ENCODE measurements at places on chromosomes 4 and X.

DNA sequence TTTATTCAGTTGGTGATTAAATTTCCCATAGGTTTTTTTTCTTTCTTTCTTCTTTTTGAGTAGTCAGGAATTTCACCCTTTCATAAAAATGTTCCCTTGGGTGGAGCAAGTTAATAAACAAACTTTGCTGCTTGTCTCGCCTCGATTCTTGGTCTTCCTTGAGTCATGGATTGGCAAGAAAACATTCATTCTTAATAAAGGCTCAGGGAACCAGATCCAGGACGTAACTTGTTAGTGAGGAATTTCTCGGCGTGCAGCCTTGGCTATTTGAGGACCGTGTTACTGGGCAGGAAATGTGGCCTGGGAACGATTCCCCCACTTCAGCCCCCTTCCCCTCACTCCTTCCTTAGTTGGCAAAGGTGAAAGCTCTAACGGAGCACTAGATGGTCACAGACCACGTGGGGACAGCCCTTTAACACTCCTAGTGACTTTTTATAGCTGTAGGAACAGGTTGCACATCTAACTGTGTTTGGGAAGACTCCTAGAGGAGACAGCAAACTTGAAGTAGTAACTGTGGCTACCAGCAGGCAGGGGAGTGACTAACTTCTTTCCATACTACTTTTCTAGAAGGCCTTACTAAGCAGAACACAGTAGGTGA lies 106.8 kb downstream of the UCHL1 start:
- DNase-seq = no peak

GRCh38 chr4:7524843-7525242 lies 90.1 kb upstream of the PSAPL1 start:
- no peak for DNase-seq

DNA sequence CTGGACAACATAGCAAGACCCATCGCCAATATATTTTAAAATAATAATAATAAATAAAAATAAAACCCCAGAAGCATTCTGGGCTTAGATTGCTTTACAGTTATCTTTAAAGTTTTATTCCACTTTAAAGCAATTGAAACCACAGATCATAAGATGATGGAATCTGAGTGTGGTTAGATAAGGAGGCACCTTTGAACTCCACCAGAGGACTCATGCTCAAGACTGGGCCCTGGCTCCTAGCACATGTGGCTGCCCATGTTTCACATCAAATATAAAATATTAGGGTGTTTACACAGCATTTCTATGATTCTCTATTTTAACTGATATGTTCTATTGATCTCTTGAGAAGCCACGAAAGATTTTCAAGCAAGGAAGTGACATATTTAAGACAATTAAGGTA lies 52.6 kb upstream of the BBS12 start:
- DNase-seq = no peak

GRCh38 chrX:118627084-118627758 lies 100.2 kb upstream of the IL13RA1 start:
- no peak for DNase-seq

- DNase-seq = no peak
These were observed 99.6 kb downstream of the UGT8 start for GRCh38 chr4:114698231-114698630.

GRCh38 chrX:83535417-83536196 lies 27.5 kb downstream of the POU3F4 start:
- no peak for DNase-seq

- peak; percentile 1 for DNase-seq
These were observed 382.8 kb downstream of the KLHL4 start for GRCh38 chrX:87900320-87900908.

- DNase-seq = no peak
These were observed 203.2 kb upstream of the MBNL3 start for GRCh38 chrX:132692066-132692465.

- DNase-seq = no peak
These were observed 55.1 kb upstream of the PGAM4 start for GRCh38 chrX:78024349-78025059.

DNA sequence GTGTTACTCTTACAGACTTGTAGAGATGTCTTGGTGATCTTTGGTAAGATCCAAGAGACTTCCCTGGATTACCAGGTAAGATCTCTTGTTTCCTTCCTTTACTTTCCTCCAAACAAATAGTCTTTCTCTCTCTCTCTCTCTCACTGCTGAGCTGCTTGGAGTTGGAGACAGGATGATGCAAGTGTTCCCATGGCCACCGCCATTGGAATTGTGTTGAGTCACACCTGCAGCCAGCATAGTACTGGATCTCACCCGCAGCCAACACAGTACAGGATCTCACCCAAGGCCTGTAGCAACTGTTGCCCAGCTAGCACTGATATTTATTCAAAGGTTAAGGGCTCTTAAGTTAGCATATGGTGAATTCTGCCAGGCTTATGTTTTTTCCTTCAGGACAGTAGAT lies 1080.9 kb downstream of the FAT4 start:
- no peak for DNase-seq

GRCh38 chrX:129768586-129769466 lies 10.9 kb upstream of the SASH3 start:
- DNase-seq = no peak

GRCh38 chr4:145481164-145481941 lies at the start of gene SMAD1:
Gene SMAD1, plus strand, starts transcription at chr4:145481853. Its CDS starts 32,761 bp downstream, at chr4:145514614.
- peak; percentile 46 for DNase-seq

DNA sequence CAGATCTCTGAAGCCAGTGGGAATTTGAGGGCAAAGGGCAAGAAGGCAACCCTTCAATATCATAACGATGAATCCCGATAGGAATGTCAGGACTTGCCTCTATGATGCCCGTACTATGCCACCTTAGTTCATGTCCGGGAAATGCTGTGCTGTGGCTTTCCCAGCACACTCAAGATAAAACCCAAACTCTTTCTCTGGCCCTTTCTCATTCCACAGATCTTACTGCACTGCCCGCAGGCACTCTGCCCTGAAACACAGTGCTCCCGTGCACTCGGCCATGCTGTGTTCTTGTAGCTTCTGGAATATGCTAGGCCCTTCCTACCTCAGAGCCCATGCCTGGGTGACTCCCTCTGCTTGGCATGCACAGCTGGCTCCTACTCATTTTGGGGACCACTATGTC lies 26.3 kb downstream of the SORCS2 start:
- DNase-seq = no peak

- DNase-seq = no peak
These were observed 6.2 kb downstream of the JCHAIN start for GRCh38 chr4:70660106-70660505.

GRCh38 chrX:26649534-26649933 lies 433.6 kb downstream of the MAGEB5 start:
- DNase-seq = no peak

GRCh38 chr4:40461879-40462278 lies 126.7 kb downstream of the CHRNA9 start:
- DNase-seq = no peak

GRCh38 chr4:38024206-38024509 lies 64.0 kb downstream of the PTTG2 start:
- no peak for DNase-seq

DNA sequence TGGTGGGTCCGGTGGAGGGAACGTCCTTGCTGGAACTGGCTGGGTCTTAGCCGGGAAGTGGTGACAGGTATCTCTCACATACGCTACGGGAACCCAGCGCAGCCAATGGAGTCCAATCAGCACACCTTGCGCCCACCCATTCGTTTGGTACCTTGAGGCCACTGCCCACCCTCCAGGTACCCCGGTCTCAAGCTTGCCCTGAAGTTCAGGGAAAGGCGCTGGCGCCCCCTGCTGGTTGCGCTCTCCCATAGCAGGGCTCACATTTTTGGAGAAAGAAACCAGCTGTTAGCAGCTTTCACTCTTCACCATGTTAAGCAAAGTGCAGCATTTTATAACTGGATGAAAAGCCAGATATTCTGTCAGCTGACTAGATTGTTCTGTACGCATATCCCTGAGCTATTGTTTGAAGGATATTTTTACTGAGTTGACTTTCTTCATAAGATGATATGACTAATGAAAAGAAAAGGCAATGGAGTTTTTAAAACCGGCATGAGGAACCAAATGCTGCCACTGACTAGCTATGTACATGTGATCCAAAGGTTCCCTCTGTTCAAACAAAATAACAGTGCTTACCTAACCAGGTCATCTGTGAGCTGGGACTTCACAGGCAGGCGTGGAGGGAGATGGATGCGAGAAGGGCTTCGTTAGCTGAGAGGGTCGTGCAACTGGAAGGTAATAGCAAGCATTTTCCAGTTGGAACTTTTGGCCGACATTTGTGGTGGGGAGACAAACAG lies 43.7 kb downstream of the OTOP1 start:
- DNase-seq = peak; percentile 16

- DNase-seq = no peak
These were observed 2.4 kb upstream of the SLIT2 start for GRCh38 chr4:20249333-20249732.

DNA sequence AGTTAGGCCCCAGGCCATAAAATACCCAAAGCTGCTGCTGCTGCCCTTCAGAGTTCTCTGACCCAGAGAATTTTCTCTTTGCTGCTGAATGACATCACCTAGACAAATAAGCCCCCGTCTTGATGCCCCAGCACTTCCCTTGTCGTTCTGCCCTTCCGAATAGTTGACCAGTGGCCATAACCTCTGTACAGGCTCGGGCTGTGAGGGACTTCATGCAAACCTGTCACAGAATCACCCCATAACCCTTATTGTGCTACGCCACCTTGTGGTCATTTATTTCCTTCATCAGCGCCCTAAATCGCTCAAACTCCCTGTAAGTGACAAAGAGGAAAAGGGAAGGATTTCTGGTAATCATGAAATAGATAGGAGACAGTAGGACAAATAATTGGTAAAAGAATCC lies 18.8 kb downstream of the SPACA5 start:
- DNase-seq = peak; percentile 7

DNA sequence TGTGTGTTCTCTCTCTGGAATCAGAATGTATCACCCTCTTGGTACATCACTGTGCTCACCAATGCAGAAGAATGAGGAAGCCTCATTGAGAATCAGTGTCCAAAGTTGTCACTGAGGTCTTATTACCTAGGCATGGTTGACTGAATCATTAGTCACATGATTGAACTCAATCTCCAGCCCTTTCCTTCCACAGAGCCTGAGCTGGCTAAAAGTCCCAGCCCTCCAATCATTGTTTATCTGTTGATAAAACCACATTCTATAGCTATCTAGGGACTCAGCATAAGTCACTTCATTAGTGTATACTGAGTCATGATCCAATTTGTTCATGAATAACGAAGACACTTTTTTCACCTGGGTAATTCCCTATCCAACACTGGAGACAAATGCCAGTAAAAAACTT lies 396.8 kb downstream of the TRAM1L1 start:
- no peak for DNase-seq

GRCh38 chr4:89788206-89789072 lies 48.5 kb downstream of the SNCA start:
- DNase-seq = no peak

- no peak for DNase-seq
These were observed 127.6 kb downstream of the LDB2 start for GRCh38 chr4:16770710-16771285.

DNA sequence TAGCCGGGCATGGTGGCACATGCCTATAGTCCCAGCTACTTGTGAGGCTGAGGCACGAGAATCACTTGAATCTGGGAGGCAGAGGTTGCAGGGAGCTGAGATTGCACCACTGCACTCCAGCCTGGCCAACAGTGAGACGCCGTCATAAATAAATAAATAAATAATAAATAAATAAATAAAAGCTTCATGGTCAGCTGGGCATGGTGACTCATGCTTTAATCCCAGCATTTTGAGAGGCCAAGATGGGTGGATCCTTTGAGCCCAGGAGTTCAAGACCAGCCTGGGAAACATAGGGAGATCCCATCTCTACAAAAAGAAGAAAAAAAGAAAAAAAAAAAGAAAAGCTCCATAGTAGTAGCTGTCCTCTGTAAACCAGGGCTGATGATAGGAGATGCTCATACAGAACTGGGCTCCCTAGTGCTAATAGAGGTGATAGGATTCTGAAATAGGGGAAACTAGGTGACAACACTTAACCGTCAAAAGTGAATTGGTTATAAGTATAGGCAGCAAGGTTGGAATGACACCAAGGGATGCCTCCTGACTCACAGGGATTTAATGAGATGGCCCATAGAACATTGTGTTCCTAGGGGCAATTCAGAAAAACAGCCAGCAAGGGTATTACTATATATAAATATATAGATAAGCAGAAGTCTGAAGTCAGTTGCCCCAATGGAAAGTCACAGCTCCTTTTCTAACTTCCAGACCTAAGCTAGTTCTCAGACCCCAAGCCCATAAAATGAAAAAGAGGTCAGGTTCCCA lies 41.8 kb upstream of the ARHGEF6 start:
- DNase-seq = no peak

DNA sequence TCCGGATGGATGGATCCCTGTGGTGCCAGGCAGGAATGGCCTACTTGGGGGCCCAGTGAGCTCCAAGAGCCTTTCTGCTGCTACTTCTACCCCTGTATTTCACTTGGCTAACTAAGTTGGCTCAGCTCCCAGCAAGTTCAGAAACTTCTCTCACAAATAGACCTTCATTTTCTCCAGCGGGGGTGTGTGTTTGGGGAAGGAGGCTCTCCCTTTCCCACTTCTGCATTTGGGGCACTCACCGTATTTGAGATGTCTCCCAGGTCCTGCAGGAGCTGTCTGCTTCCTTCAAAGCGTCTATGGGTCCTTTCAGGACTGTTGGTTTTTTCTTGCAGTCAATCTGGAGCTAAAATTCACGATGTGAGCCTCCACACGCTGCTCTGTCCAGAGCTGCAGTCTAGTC lies 197.7 kb downstream of the SPANXN3 start:
- no peak for DNase-seq

- no peak for DNase-seq
These were observed 38.7 kb downstream of the TFDP3 start for GRCh38 chrX:133179500-133179899.

- no peak for DNase-seq
These were observed 6.4 kb downstream of the FAM200B start for GRCh38 chr4:15688051-15688450.

GRCh38 chrX:105331244-105331643 lies 110.8 kb upstream of the TEX13A start:
- no peak for DNase-seq

GRCh38 chrX:362351-362750 lies 24.4 kb downstream of the PPP2R3B start:
- no peak for DNase-seq

DNA sequence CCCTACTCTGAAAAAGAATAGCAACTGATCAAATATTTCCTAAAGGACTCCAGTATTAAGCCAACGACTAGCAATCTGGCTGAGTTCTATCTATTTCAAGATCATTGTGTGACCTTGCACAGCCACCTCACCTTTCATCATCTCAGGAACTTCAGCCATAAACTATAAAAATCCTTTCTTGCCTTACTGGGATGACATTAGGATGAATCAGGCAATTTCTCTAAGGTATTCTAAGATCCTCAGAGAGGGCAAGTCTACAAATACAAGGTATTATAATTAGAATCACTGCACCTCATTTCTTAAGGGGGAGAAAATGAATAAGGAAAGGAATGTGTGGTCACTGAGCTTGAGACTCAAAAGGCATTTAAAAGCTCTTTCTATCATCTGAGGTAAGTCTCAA lies 152.6 kb downstream of the GRIA3 start:
- DNase-seq = no peak

DNA sequence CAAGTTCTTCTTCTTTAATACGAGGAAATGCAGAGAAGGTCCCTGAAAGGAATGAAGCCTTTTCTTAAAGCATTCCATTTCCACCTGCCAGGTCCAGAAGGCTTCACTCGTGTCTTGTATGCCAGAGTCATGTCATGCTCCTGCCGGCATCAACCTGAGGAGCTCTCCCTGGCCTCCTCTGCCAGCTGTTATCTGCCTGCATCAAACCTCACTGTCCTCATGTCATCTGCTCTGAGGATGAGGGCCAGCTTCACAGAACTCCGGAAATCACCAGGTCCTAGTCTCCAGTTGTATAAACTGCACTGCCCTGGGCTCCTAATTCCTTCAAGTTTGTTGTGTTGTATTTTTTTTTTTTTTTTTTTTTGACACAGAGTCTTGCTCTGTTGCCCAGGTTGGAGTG lies 20.0 kb upstream of the S100G start:
- DNase-seq = no peak

Measured in stimulated activated CD4-positive, alpha-beta T cell treated with anti-CD3 and anti-CD28 coated beads, Interleukin-4, amount 100 ng/mL, for 1 hour (primary cell).